Activated T-cell treated with anti-CD3 and anti-CD28 coated beads for 24 hours (primary cell): ENCODE measurements at places on chromosomes 5 and 9.
A peak's percentile ranks its signal among the peaks of the same experiment; 100 is the strongest.

DNA sequence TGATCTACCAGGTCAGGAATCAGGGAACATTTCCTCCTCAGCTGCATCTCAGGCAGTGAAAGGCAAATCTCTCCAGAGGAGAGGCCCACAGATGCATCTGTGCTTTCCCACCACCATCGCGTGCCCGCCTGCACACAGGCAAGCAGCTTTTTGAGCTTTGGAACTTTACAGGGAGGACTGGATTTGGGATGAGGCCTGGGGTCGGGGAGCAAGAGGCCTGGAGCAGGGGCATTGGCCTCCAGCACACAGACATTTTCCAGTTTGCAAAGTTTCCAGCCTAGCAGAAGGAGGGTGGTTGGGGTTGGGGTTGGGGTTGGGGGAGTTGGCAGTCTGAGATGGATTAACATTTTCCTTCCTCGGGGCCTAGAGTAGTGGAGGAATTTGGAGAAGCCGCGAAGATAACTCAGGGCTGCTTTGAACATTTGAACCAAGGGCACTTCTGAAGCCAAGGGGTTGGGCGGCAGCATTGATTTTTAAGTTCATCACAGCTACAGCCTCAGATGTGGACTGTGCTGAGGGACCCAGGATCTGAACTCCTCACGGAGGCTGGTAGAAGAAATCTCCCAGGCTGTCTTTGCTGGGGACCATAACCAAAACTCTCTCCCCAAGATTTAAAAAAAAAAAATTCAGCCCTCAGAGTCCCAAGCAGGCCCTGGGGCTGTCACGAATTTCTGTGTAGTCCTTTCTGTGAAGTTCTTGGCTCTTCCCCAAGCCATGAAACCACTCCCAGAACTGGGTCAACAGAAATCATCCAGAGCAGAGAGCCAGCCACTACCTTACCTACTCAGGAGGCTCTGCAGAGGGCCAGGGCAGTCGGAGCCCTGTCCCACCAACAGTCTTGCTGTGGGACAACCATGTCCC lies 25.6 kb downstream of the C5orf15 start:
- DNase-seq, result no peak

DNA sequence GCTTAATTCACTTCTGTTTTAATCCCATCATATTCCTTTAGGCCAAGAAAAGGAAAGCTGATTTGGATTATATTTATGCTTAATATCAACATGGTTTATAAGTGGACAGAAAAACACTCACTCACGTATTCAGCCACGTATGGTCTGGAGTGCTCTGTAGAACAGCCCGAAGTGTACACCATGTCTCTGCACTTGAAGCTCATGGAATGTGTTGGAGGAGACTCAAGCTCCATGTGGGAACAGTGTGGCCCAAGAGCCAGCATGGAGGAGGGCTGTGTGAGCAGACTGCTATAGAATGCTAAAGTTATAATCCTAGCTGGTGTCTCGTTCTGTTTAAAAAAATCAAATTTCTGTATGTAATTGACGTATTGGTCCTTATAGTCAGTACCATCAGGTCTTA lies 32.9 kb downstream of the OTULINL start:
- DNase-seq, result no peak

DNA sequence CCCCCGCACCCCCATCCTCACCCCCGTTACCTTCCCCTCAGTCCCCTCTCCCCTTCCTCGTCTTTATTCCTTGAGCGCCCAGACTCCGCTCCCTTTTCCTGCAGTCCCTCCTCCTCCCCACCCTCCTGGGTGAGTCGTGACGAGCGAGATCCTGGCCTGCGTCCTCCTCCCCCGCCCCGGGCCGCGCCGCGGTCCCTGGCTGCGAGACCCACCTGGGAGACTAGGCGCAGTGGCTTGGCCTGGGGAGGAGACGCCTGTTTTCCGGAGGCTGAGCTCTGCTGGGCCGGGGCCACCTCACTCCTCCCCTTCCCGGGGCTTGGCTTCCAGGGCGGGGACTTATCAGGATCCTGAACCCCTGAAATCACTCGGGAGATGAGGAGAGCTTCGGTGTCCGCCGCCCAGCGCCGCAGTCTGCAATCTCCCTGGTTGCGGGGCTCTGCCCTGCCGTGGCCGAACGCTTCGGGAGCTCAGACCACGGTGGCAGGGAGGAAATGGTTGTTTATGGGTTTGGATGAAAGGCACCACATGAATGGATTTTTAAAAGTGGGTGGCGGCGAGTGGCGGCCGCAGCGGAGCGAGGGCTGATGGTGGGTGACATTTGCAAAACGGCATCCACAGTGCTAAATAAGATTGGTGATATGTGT lies 984 bp downstream of the STXBP1 start:
- peak; percentile 11 for DNase-seq

DNA sequence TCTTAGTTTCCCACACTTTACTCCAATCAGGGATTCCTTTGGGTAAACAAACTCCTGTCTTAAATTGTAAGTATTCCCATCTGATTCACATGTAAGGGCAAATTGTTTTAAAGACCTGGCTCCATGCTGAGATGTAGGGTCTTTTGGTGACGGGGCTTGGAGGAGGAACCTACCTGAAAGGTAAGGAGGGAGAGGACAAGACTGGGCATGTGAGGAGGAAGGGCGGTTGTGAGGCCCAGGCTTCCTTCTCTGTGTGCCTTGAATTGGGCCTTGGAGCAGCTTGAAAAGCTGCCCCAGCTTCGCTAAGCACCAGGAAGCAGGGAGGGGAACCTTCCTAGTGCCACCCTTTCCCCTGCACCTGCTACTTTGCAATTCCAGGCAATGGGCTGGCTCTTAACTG lies 86.8 kb downstream of the C9orf152 start:
- no peak for DNase-seq

GRCh38 chr5:135130261-135131215 lies 96.5 kb upstream of the PITX1 start:
- DNase-seq, result no peak

DNA sequence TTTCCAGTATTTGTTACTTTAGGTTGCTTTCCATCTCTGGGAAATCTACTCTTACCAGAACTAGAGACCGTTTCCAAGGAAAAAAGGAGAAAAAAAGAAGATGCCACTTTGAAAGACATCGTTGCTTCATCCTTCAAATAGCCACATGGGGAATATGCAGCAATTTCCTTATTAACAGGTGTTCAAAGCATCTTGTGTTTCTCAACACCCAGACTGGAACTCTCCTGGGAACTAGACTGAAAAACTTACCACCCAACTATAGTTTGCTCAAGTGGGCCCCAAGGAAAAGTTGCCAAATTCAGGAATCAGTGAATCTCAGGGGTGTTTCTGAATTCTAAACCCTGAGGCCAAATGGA lies 80.0 kb upstream of the JAK2 start:
- no peak for DNase-seq

- DNase-seq, result no peak
Measured at GRCh38 chr5:180639741-180640610, 9.4 kb downstream of the FLT4 start.

- no peak for DNase-seq
Measured at GRCh38 chr5:168948746-168949145, 352.2 kb downstream of the SLIT3 start.

DNA sequence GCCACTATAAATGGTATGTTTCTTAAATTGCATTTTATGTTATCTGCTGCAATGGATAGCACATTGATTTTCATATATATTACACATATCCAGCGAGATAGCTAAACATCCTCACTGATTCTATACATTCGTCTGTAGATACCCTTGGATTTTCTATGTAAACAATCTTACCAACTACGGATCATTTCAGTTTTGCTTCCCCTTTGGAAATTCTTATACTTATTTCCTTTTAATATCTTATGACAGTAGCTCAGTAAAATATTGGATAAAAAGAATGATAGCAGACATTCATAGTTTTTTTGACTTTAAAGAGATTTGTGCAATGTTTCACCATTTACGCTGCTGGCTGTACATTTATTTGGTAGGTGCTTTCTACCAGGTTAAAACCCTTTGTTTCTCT lies 254.9 kb downstream of the SYK start:
- DNase-seq, result no peak
